ENCODE measurements at places on chromosomes 16 and 17.

- no peak for DNase-seq
These were observed 8.4 kb downstream of the TSPOAP1 start for GRCh38 chr17:58320163-58320558.

- DNase-seq = no peak
These were observed 25.3 kb downstream of the SPACA3 start for GRCh38 chr17:33016920-33017319.

DNA sequence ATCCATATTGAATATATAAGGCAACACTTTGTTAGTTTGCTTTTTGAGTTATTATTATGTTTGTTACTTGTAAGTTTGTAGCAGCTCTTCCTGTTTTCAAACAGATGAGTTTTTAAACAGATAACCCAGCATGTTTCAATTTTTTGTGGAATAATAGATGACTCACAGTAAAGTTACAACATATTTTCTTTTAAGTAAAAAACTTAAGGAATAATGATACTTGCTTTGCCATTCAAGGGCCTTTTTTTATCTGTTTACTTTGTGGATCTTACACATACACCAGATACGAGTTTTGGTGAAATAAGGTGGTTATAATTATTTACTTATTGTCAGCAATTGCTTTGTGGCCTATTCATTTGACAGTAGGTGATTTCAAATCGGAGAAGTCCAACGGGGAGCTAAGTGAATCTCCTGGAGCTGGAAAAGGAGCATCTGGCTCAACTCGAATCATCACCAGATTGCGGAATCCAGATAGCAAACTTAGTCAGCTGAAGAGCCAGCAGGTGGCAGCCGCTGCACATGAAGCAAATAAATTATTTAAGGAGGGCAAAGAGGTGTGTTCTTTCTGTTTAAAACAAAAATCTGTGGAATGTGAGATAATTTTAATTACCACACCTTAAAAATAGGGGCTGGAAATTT lies 66.3 kb downstream of the BPTF start:
- no peak for DNase-seq

DNA sequence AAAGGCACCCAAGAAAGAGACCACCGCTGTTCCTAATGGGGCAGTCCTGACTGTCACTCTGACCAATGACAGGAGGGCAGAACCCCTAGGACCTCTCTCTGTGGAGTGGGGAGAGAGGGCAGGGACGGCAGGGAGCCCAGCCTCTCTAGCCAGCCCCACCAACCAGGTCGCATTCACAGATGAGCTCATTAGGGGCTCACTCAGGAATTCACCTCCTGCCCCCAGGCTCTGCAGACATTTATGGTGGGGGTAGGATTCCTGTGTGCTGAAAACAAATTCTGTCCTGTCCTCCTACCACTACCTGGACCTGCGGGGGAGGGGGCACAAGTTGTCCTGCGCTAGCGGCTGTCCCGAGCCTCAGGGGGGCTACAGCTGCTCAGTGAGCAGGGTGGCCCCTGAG lies 27.7 kb upstream of the GPRC5C start:
- DNase-seq = no peak

DNA sequence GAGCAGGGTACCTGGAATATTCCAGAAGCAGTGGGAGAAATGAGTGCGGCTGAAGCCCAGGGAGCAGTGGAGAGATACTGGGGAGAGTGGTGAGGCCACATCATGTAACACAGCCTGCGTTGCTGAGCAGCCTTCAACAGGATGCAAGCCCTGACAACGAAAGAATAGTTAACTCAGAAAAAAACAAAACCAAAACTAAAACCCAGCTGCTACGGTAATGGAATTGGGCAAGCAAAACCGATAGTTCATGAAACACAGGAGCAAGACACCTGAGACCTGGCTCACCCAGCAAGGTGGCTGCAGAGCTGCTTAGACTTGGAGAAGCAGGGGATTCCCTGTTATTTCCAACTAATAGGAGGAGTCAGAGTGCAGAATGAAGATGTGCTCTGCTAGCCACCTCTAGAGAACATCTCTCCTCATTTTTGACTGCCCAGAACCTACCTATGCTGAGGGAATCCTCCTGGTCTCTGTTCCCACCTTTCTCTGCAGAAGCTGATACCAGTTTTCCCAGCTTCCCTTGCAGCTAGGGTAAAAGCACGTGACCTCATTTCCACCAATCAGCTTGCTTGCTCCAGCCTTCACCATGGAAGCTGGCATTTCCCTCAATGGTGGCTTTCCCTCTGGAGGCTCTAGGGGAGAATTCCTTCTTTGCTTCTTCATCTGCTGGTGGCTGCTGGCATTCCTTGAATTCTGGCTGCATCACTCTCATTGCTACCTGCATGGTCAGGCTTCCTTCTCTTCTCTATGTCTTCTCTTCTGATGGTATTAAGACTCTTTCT lies 59.4 kb upstream of the XYLT1 start:
- no peak for DNase-seq

- DNase-seq = no peak
These were observed 152.6 kb downstream of the IRF8 start for GRCh38 chr16:86051368-86052114.

DNA sequence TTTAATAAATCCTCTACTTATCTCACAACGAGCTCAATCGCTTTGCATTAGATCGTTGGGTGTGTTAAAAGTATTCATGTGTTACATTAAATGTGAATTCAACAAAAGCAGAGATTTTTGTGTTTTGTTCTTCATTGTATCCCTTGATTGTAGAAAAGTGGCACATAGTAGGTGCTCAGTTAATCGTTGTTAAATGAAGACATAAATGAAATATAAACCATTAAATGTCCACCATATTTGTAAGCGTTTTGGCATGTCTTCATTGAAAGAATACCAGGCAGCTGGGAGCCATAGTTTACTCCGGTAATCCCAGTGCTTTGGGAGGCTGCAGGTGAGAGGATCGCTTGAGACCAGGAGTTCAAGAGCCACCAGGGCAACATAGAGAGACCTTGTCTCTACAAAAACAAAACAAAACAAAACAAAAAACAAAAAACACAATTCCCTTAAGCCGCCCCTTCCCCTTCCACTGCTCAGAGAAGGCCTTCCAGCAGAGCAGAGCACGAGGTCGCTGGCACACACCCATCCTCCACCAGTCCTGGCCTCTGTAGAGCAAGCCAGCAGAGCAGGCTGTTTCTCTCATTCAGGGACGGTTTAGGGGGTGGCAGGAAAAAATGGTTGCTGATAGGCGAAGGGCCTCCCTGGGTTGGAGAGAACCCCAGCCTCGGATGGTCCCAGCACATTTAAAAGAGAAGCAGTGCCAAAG lies 673 bp upstream of the CHD9 start:
- no peak for DNase-seq

DNA sequence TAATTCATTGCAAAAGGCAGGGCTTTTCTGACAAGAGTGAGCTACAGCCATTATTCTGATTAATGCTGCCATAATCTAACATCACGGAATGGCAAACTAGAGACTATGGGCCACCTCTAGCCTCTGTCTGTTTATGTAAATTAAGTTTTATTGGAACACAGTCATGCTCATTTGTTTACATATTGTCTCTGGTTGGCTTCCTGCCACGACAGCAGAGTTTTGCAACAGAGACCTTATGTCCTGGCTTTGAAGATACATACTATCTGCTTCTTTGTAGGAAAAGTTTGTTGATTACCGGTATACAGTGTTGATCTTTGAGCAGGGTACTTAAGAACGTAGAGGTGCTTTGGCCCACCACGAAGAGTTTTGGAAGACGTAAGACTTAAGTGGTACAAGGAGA lies 715.9 kb upstream of the RBFOX1 start:
- no peak for DNase-seq

- DNase-seq = no peak
These were observed 1.7 kb downstream of the PERCC1 start for GRCh38 chr16:1432388-1433262.

GRCh38 chr17:75693500-75694481 lies 26.7 kb downstream of the SAP30BP start:
- DNase-seq = no peak

DNA sequence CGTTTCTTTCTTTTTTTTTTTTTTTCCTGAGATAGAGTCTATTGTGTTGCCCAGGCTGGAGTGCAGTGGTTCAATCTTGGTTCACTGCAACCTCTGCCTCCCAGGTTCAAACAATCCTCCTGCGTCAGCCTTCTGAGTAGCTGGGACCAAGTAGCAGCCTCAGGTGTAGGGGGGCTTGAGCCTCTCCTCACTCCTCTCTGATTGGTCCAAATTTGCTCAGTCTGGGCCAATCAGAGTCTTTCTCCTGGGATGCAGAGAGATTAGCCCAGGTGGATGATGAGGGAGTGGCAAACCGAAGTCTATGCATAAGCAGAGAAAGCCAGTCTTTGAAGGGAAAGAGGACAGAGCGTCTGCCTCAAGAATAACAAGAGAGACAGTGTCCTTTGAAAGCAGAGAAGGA lies 99.0 kb downstream of the BMERB1 start:
- no peak for DNase-seq

DNA sequence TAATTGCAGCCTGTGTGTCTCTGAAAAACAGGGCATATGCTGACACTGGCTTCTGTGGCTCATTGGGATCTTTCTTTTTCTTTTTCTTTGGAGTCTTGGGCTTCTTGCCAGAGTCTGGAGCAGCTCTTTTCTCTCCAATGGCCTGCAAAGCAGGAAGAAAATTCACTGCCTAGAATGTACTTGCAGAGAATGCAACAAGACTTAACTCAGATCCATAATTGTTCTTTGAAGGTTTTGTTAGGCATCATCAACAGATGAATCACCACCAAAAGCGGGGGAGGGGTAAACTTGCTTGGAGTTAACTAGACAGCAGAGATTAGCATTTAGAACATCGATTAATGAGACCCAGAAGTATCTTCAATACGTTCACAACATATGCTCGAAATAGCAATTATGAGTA lies 100.9 kb downstream of the TOX3 start:
- DNase-seq = no peak

- no peak for DNase-seq
These were observed 2.0 kb downstream of the TP53I13 start for GRCh38 chr17:29570521-29570920.

DNA sequence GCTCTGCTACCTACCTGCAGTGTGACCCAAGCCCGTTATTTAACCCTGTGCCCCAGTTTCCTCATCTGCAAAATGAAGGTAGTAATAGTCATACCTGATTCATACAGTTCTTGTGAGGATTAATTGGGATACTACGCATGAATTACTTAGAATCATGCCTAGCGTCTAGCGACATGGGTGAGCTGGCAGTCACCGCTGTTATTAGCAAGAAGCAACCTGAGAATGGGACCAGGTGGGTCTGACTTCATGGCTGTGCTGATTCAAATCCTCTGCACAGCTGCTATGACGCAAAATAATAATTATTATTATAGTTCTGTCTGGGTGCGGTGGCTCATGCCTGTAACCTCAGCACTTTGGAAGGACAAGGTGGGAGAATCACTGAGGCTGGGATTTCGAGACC lies 7.9 kb downstream of the SOCS1 start:
- DNase-seq = no peak

- no peak for DNase-seq
These were observed 8.5 kb upstream of the SSTR2 start for GRCh38 chr17:73156166-73156840.

GRCh38 chr17:31390426-31390747 lies 1.1 kb upstream of the RAB11FIP4 start:
- DNase-seq = no peak

- DNase-seq = peak; percentile 24
These were observed 19.1 kb upstream of the STAC2 start for GRCh38 chr17:39244600-39245570.

DNA sequence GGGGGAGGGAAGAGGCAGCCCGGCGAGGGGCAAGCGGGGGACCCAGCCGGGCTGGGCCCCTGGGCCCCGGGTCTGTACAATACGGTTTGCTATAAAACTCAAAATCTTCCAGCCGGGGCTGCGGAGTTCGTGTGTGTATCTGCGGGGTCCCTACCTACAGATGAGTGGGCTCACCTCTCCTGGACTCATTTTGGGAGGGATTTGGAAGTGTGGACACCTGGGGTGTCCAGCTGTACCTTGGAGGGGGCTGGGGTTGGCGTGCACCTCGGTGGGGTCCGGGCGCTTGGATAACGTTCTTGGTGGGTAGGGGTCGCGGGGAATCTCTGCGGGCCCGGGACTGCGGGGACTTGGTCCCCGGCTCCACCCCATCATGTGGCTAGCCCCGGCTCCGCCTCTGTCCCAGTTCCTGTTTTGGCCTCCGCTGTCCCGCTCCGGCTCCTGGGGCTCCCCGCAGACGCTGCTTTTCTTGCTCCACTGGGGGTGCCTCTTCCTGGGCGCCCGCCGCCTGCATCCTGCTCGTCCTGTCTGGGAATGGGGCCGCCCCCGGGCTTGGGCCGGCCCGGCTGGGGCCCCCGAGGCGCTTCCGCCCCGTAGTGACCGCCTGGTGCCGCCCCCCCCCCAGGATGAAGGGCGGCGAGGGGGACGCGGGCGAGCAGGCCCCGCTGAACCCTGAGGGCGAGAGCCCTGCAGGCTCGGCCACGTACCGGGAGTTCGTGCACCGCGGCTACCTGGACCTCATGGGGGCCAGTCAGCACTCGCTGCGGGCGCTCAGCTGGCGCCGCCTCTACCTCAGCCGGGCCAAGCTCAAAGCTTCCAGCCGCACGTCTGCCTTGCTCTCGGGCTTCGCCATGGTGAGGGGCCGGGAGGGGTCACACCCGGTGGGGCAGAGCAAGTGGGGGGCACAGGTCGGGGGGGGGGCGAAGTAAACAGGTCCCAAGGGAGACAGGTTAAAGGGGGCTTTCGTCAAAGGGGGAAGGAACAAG lies at the start of gene ORAI3:
Gene ORAI3 (plus strand): TSS at position 402 of the 983 bp plus-strand sequence. CDS start 222 bp downstream, at position 624.
- peak; percentile 32 for DNase-seq

GRCh38 chr16:66109677-66110076 lies 256.8 kb upstream of the CDH5 start:
- DNase-seq = no peak

GRCh38 chr17:77810536-77810935 lies 148.0 kb upstream of the TNRC6C start:
- no peak for DNase-seq

GRCh38 chr17:67276075-67276474 lies 31.1 kb upstream of the HELZ start:
- no peak for DNase-seq

DNA sequence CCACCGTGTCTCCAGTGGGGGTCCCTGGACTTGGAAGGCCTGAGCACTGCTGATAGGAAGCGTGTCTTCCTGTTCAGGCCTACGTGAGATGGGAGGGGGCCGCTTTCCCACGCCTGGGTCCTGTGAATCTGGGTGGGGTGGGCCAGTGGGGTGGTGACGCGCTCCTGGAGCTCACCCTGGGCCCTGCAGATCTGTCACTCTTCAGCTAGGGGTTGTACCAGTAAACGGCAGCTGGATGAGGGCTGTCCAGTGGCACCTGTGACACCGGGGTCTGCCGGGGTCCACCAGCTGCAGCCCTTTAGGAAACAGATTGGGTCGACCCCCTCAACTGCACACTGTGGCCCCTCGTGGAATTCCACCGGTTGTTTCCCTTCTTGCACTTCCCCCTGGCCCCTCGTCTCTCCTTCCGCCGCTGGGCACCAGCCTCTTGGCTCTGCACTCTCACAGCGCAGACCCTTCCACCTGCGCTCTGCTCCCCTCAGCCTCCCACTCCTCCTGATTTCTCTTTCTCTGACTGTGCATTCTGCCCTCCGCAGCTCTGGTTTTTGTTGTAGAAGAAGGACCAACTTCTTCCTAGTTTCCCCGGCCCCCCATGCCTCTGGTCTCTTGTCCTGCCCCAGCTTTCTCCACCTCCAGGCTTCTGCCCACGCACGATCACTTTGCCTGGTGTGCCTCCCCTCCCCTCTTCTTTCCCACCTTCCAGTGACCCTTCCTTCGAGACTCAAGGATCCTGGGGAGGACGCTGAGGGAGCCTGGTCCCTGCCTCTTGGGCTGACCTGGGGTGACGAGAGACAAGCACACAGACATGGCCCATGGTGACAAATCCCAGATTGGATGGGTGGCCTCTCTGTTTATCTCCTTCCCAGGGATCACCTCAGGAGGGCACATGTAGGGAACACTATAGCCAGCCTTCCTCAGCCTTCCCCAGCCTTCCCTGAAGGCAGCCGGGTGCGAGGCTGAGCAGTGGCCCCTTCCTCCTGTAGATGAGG lies 4.8 kb downstream of the MRC2 start:
- no peak for DNase-seq
